CD4-positive, CD25-positive, alpha-beta regulatory T cell (primary cell): ENCODE measurements at places on chromosomes 6 and 20. TPM values are rescaled to one million over a fixed set of nuclear protein-coding genes. Genes with fewer than 3 reads are reported as not detected.

- no peak overlapping the region for H3K4me3 ChIP-seq
- peaks cover 3% of the 10 kb centered on the region for H3K27me3 ChIP-seq
- peaks cover 10% of the 10 kb centered on the region for H3K4me1 ChIP-seq
- H3K27ac ChIP-seq = no peak overlapping the region
- no peaks in the 10 kb centered on the region for H3K36me3 ChIP-seq
Measured at GRCh38 chr20:37914367-37914671, 11.4 kb downstream of the VSTM2L start.

- H3K36me3 ChIP-seq = no peaks in the 10 kb centered on the region
- no peaks in the 10 kb centered on the region for H3K27me3 ChIP-seq
- no peaks in the 10 kb centered on the region for H3K4me1 ChIP-seq
- DNase-seq = no peak
- H3K27ac ChIP-seq = no peak overlapping the region
Measured at GRCh38 chr20:17177341-17177740, 49.5 kb upstream of the PCSK2 start.

GRCh38 chr6:4031442-4031841, 47.5 kb downstream of the FAM217A start:
- peaks cover 59% of the 10 kb centered on the region for H3K4me1 ChIP-seq
- no peaks in the 10 kb centered on the region for H3K27me3 ChIP-seq
- H3K4me3 ChIP-seq = peak overlapping the region; percentile 23
- H3K36me3 ChIP-seq = peaks cover 46% of the 10 kb centered on the region
- no peak for DNase-seq

GRCh38 chr6:11428371-11428770, 109.2 kb upstream of the TMEM170B start:
- H3K36me3 ChIP-seq = no peaks in the 10 kb centered on the region
- no peaks in the 10 kb centered on the region for H3K27me3 ChIP-seq
- no peak for DNase-seq
- peaks cover 15% of the 10 kb centered on the region for H3K4me1 ChIP-seq

DNA sequence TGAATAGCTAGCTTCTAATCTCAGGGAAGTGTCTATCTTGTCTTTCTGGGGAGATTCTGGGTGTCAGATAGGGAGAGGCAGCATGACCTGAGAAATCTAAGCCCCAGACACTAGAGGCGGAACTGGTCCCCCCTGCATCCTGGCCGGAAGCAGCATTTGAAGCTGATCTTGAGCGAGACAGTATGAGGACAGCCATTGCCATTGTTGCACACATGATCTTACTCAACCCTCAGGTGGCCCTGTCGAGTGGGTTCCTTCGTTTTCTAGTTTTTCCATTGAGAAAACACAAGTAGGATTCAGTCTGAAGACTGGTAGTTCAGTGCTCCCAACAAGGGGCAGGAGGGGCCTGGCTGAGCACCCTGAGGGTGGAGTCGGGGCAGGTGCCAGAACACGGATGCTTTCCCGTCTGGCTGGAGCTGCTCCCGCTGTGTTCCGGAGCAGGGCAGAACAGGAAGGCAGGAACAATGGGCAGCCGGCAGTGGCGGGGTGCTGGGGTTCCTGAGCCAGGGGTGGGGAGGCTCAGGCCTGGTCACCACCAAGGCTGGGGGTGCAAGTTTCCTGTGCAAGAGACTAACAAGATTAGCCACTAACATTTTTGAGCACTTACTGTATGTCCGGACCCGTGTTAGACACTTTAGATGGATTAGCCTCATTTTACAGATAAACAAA, 7.9 kb upstream of the SDCBP2 start:
- H3K36me3 ChIP-seq = peaks cover 11% of the 10 kb centered on the region
- H3K27me3 ChIP-seq = no peaks in the 10 kb centered on the region
- H3K4me1 ChIP-seq = no peaks in the 10 kb centered on the region
- no peak overlapping the region for H3K4me3 ChIP-seq

The GTSF1L gene
- total RNA-seq = 1.1 TPM

DNA sequence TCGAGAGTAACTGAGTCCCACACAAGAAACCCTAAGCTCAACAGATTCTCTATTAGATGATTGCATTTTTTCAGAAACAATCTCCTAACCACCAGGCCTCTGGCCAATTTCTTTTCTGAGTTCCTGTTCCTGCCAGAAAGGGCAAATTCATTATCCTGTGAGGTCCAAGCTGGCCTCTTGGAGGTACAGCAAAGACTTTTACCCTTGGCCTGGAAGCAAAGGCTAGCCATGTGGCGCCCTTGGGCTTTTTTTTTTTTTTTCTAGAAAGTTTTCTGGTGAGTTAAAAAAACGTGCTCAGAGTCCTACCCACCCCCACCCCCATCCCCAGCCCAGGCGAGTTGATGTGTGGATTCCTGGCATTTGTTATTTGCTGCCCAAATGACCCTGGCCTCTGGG, 59.0 kb upstream of the EEF1A1 start:
- peaks cover 19% of the 10 kb centered on the region for H3K4me1 ChIP-seq
- peak overlapping the region; percentile 75 for H3K4me3 ChIP-seq
- H3K36me3 ChIP-seq = no peaks in the 10 kb centered on the region

DNA sequence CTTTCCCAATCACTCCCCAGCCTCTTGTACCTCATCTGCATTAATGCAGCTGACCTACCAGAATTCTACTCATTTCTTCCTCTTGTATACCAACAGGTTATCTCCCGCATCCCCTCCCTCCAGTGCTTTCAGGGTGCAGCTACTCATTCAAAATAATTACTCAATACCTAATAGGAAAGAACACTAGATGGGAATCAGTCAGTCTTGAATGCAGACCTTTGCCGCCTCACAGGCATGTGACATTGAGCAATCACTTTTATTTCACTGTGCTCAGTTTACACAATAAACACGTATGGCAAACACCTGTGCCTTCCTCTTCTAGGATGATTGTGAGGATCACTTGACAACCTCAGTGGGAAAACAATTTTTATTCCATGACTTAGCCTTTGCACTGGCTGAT, 13.3 kb downstream of the ZSCAN31 start:
- H3K27ac ChIP-seq = no peak overlapping the region
- no peak for DNase-seq
- H3K27me3 ChIP-seq = peaks cover 2% of the 10 kb centered on the region
- no peaks in the 10 kb centered on the region for H3K4me1 ChIP-seq

GRCh38 chr6:36285797-36286196, 15.9 kb downstream of the PNPLA1 start:
- no peaks in the 10 kb centered on the region for H3K36me3 ChIP-seq

DNA sequence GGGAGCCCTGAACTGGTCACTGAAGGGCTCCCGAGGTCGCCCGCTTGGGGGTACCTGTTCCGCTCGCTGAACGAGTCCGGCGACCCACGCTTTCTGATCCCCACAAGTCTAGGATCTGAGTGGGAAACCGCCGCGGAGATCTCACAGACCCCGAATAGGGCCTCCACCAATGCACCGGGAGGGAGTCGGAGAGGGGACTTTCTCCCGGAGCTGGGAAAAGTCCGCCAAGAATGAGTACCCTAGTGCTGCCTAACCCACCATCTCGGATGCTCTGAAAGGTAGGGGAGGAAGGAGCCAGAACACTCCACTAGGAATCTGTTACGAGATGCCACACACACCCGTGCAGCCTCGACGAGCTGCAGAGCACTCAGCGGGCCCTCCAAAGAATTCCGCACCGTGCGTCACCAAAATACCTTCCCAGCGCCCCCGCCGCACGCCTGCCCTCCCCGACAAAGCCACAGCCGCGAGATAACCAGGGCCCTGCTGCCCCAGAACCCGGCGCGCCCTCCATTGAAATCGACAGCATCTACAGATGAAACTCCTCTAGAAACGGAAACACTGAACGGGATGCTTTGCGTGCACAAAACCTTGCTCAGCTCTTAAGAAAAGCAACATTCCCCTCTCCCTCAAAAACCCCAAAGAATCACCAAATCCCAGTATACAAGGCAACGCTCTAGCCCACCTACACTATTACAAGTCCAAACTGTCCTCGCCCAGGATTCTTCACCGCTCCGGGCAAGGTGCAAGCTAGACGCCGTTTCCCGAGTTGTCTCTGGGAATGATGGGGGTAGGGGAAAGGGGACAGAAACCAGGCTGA, 686 bp downstream of the COL12A1 start:
- no peak overlapping the region for H3K27ac ChIP-seq
- peaks cover 46% of the 10 kb centered on the region for H3K4me1 ChIP-seq
- no peaks in the 10 kb centered on the region for H3K36me3 ChIP-seq
- peaks cover 29% of the 10 kb centered on the region for H3K27me3 ChIP-seq
- no peak overlapping the region for H3K4me3 ChIP-seq

The RSPO3 gene
- not detected for total RNA-seq

The OPRL1 gene
- total RNA-seq = 1.3 TPM

DNA sequence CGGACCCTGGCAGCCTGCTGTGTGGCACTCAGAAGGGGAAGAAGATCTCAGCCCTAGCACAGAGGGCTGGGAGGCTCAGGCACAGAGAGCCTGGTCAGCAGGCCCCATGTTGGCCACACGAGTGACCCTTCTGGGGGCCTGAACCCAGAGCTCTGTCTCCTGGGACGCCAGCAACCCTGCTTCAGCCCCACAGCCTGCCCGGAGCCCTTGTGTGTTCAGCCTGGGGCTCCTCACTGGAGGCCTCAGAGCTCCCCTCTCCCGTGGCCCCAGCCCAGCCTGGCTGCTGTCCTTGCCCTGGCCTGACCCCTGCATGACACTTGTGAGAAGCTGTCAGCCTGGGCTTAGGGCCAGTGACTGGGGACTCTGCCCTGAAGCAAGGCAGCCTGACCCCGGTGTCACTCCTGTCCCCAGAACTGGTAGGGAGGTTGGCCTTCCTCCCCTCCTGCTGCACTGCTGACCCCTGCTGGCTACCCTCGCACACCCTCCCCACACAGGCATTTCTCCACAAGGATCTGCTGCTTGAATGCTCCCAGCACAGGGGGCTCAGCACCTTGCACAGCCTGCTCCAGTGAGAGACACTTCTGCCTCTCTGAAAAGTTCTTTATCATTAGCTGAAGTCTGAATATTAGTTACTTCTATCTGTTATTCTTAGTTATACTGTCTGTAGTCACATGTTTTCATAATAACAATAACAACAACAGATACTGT, 15.4 kb upstream of the IP6K3 start:
- DNase-seq = peak; percentile 57
- no peaks in the 10 kb centered on the region for H3K4me1 ChIP-seq
- H3K27me3 ChIP-seq = no peaks in the 10 kb centered on the region
- no peak overlapping the region for H3K4me3 ChIP-seq
- H3K36me3 ChIP-seq = no peaks in the 10 kb centered on the region

GRCh38 chr6:108133594-108134179, 32.1 kb upstream of the NR2E1 start:
- no peak for DNase-seq
- H3K27ac ChIP-seq = no peak overlapping the region
- H3K4me1 ChIP-seq = peaks cover 12% of the 10 kb centered on the region
- H3K4me3 ChIP-seq = peak overlapping the region; percentile 62

DNA sequence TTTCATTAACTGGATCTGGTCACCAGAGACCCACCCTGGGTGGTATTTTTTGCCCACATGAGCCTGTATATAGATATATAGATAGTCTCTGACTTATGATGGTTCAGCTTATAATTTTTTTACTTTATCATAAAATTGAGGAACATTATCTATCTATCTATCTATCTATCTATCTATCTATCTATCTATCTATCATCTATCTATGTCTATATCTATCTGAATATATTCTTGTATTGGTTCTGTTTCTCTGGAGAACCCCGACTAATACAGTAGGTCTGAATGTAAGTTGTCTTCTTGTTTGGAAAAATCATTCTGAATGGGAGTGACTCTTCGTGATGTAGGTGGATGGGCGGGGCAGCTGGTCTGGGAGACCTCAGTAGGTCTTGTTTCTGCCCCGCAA, 13.3 kb upstream of the CDKN1A start:
- H3K27me3 ChIP-seq = peaks cover 7% of the 10 kb centered on the region
- no peak overlapping the region for H3K27ac ChIP-seq
- DNase-seq = no peak
- no peaks in the 10 kb centered on the region for H3K36me3 ChIP-seq
- H3K4me1 ChIP-seq = no peaks in the 10 kb centered on the region
- H3K4me3 ChIP-seq = no peak overlapping the region

- no peaks in the 10 kb centered on the region for H3K27me3 ChIP-seq
- H3K27ac ChIP-seq = no peak overlapping the region
- H3K4me3 ChIP-seq = no peak overlapping the region
- H3K4me1 ChIP-seq = no peaks in the 10 kb centered on the region
- no peak for DNase-seq
- no peaks in the 10 kb centered on the region for H3K36me3 ChIP-seq
Measured at GRCh38 chr20:44234566-44235317, 12.4 kb upstream of the GDAP1L1 start.

The AHCY gene
- 15.4 TPM for total RNA-seq

DNA sequence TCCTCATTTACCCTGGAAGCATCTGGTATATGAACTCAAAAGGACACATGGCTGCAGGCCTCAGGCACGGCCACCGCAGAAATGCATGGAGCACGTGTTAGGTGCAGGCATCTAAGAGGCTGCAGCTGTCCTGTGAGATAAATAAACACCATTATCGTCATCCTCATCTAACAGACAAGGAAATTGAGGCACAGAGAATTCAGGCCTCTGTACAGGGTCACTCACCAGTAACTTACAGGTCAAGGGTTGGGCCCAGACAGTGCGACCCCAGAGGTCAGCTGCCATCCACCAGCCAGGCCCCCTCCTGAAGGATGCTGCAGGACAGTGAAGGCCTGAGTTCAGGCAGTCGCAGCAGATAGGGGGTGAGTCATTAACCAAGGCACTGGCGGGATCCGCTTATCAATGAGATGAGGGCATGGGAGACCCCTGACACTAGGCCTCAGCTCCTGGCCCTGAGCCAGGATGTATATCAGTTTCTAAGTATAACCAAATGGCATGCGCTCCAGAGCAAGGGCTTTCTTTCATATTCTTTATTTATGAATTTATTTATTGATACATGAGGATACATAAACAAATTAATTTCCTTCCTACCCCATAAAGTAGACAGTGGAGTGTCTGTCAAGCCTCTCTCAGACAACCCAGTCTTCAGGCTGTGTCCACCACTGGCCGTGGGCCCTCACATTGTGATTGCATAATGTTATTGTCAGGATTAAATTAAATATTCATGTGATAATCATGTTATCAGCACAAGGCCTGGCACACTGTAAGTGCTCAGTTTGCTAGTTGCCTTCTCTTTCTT, 316.9 kb downstream of the QKI start:
- H3K36me3 ChIP-seq = no peaks in the 10 kb centered on the region
- H3K4me1 ChIP-seq = no peaks in the 10 kb centered on the region
- no peak for DNase-seq
- H3K27ac ChIP-seq = no peak overlapping the region
- H3K4me3 ChIP-seq = no peak overlapping the region

GRCh38 chr6:79544939-79545450, 7.8 kb upstream of the LCA5 start:
- no peaks in the 10 kb centered on the region for H3K27me3 ChIP-seq
- no peak for DNase-seq
- H3K27ac ChIP-seq = no peak overlapping the region
- H3K4me1 ChIP-seq = no peaks in the 10 kb centered on the region
- H3K4me3 ChIP-seq = no peak overlapping the region
- no peaks in the 10 kb centered on the region for H3K36me3 ChIP-seq

The CPXM1 gene
- 1.2 TPM for total RNA-seq

The ATP9A gene
- total RNA-seq = 0.76 TPM

- peaks cover 4% of the 10 kb centered on the region for H3K36me3 ChIP-seq
- peak overlapping the region; percentile 14 for H3K27ac ChIP-seq
- H3K4me1 ChIP-seq = peaks cover 31% of the 10 kb centered on the region
Measured at GRCh38 chr20:34578521-34578920, 20.0 kb downstream of the MAP1LC3A start.

DNA sequence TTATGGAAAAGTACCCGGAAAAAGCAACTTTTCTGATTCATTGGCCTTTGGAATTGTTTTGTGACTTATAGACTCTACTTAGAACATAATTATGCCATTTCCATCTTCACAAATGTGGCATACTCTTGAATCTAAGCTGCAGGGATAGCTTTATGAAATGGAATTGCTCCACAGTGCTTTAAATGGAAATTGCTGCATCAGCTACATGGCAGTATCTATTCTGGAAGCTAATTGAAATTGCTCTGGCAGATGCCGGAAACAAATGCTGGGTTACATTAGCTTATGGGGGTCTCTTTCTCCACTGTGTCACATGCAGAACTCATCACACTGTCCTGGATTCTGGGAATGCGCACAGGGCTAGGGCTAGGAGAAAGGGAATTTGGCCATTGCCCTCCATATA, 108.9 kb downstream of the SAMD5 start:
- no peak for DNase-seq
- H3K36me3 ChIP-seq = no peaks in the 10 kb centered on the region
